ENCODE measurements at places on chromosomes 1 and 21.

DNA sequence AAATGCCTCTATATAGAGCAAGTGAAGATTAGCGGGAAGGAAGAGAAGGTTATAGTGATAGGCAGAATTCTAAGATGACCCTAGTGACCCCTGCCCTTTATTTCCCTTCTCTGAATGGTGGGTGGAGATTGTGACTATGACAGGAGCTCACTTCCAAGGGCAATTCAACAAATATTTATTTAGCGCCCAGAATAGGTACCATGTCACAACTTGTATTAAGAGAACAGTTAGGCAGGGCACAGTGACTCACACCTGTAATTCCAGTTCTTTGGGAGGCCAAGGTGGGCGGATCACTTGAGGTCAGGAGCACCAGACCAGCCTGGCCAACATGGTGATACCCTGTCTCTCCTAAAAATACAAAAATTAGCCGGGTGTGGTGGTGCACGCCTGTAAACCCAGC lies 236.0 kb upstream of the POGK start:
- no peak for DNase-seq

DNA sequence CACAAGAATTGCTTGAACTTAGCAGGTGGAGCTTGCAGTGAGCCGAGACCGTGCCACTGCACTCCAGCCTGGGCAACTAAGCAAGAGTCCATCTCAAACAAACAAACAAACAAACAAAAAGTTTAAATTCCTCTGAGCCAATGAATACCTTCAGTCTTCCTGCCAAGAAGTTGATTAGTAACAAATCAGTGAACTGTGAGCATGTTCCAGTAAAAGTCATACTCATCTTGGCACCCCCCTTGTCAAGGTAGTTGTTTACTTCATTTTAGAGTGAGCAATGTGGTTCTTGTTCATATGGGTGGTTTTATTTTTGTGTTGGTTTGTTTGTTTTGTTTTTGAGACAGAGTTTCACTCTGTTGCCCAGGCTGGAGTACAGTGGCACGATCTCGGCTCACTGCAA lies 18.0 kb upstream of the SLC2A7 start:
- no peak for DNase-seq

GRCh38 chr1:243837907-243838535 lies 12.0 kb downstream of the AKT3 start:
- DNase-seq = no peak

DNA sequence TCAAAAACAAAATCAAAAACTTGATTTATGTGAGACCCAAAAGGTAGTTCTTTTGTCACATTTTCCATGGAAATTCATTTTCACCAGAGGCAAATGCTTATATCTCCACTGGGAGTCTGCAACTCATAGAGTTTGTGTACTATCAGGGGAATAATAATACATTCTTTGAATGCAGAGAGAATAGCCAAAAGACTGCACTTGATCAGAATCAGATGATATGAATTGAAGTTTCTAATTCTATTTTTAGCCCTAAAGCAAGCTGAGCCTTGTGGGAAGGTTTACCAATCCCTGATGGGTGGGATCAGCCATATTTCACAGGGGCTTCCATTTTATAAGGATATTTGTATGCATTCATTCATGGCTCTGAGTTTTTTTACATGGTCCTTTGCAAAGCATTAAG lies 49.6 kb downstream of the TSEN15 start:
- no peak for DNase-seq

DNA sequence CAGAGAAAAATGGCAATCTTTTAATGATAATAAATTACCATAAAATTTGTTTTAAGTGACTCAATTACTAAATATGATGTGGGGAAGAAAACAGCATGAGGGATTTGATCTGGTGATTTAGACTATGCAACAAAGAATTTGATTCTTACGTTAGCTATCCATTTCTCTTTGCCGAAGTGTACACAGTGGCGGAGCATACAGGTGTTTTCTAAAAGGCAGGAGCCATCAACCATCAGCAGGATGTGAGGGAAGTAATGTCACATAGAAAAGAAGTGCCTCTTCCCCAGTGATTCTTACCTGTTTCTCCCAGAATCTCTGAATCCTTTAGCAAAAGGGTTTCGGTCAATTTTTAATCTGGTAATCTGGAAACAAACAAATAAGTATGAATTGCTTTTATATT lies 74.3 kb downstream of the TBX15 start:
- no peak for DNase-seq

DNA sequence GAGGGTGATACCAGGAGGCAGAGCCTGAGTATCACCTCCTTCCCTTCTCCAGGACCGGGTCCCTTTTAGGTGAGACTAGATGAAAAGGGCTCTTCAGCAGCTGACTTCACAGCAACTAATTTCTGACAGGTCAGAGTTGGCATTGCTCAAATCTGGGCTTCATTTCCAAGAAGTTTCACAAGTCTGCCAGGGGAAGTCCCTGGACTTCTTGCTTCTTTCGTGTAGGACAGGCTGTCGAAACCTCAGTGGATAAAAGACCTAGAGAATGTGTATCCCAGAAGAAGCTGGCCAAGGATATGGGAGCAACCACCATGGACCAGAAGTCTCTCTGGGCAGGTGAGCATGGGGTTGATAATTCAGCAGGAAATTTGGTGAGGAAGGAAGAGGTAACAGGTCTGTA lies at the start of gene CHI3L2:
TSS of gene CHI3L2 (plus strand) at position 280 of the 400 bp plus-strand sequence. CDS start at position 297, 17 bp downstream.
- no peak for DNase-seq

GRCh38 chr21:16071092-16071491 lies 341.3 kb downstream of the USP25 start:
- DNase-seq = no peak

GRCh38 chr1:105793536-105794146 lies 1262.8 kb upstream of the PRMT6 start:
- no peak for DNase-seq

- DNase-seq = no peak
These were observed 270.8 kb downstream of the COL11A1 start for GRCh38 chr1:102837551-102837950.

- DNase-seq = no peak
These were observed 21.1 kb downstream of the TMEM51 start for GRCh38 chr1:15174615-15174983.

- no peak for DNase-seq
These were observed 989 bp upstream of the PIGR start for GRCh38 chr1:206947255-206947654.

DNA sequence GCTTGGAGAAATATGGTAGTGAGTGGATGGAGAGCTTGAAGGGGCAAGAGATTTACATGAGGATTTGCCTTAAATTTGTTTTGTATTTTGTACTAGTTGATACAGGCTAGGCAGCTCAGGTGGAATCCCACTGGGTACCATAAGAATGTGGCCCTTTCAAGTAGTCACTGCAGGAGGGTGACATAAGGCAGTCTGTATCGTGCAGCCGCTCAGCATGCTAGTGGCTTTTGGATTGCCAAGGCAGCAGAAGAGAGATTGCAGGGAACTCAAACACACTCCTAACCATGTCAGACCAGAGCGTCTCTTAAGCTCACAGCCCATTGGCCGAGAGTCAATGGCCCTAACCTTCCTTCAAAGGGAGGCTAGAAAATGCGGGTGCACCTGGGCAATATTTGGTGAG lies 420.0 kb downstream of the ADGRL2 start:
- no peak for DNase-seq

GRCh38 chr1:207030522-207031009 lies 2.0 kb downstream of the C1orf116 start:
- DNase-seq = no peak
